Mesothelial cell of epicardium (in vitro differentiated cells): ENCODE measurements at places on chromosomes 7 and 10. TPM values are rescaled to one million over a fixed set of nuclear protein-coding genes. Genes with fewer than 3 reads are reported as not detected.

Gene C10orf143
- 2.2 to 3.4 TPM (median 2.9 TPM) in 3 replicates for total RNA-seq

Gene PCLO
- 5.3 to 7.4 TPM (median 6.0 TPM) in 3 replicates for total RNA-seq

- DNase-seq = no peak
Observed at GRCh38 chr10:132332433-132332754, 401 bp downstream of the LRRC27 start.

GRCh38 chr10:11936389-11937152 is 106.0 kb downstream of the UPF2 start:
- DNase-seq = no peak

GRCh38 chr10:118793545-118793944 is 38.8 kb upstream of the CACUL1 start:
- no peak for DNase-seq
